ENCODE measurements at places on chromosomes 5 and 9.
A peak's percentile ranks its signal among the peaks of the same experiment; 100 is the strongest.

- DNase-seq = no peak
Measured at GRCh38 chr5:60672693-60673264, 27.2 kb downstream of the DEPDC1B start.

GRCh38 chr5:53970475-53970874, 339.9 kb downstream of the ARL15 start:
- DNase-seq = no peak

DNA sequence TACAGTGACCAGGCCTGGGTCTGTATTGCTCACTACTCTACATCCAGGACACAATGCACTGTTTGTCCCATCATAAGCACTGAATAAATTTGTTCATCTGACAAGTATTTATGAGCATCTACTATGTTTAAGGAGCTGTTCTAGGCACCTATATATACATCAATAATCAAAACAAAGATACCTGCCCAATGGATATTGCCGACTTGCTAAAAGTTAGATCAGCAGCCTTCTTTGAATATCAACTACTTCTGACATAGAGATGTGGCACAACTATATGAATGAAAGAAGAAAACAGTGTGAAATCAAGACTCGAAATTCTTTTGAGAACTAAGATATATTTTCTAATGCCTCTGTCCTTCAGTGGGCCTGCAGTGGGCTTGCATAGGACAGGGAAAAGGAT, 215.7 kb downstream of the ARL15 start:
- DNase-seq = no peak

DNA sequence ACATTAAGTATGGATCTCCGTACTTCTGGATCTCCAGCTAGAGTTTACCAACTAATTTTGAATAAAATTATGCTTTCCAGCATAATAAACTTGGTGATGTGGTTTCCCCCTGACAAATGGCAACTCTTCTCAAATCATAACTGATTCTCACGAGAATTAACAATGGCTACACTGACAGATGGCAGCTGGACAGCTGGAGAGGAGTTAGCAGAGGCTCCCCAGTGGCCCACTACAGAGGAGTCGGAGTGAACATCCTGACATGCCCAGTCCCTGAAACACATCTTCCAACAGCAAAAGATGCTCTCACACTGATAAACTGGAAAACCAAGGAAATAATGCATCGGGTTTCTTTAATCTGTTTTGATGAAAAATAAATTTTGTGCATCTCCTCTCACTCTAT, 239.6 kb downstream of the MAN2A1 start:
- DNase-seq = no peak

- DNase-seq = peak; percentile 34
Measured at GRCh38 chr9:19127871-19128500, 694 bp upstream of the PLIN2 start.

DNA sequence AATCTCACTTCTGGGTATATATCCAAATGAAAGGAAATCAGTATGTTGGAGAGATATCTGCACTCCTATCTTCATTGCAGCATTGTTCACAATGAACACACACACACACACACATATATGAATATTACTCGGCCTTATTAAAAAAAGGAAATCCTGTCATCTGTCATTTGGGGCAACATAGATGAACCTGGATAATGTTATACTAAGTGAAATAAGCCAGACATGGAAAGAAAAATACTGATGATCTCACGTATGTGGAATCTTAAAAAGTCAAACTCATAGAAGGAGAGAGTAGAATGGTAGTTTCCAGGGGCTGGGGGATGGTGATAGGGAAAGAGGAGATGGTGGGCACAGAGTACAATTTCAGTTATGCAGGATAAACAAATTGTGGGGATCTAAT, 100.3 kb downstream of the EMB start:
- no peak for DNase-seq

DNA sequence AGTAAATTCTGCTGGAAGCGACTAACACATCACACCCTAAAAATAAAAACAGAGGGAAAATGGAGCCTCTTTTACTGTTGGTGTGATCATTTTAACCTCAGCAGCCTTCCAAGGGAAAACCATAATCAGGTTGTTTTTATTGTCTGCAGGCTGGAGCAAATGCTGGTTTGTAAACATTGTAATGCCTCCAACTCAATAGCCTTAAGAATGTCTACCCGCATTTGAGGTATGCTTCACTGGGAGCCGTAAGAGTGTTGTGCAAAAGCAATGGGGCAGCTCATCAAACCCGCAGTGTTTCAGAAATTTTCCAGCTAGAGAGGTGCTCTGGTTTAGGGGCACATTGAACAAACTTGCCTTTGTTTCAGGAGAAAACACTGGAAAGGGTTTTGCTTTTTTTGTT, 17.0 kb downstream of the NIM1K start:
- no peak for DNase-seq

GRCh38 chr9:101176384-101176783, 147.9 kb downstream of the PLPPR1 start:
- no peak for DNase-seq

DNA sequence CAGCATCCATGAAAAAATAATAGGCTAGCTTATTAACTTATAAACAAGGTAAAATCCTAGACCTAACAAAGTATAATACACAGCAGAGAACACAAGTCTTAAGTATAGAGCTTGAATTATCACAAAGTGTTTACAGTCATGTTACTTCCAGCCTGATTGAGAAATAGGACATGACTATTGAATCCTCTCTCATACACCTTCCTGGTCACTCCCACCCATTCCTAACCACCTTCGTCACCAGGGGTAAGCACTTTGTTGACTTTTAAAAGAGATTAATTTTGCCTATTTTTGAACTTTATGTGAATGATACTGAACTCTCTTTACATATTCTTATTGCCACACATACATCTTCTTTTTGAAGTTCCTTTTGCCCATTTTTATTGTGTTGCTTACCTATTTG, 325.8 kb downstream of the PJA2 start:
- DNase-seq = no peak

GRCh38 chr5:137073189-137073588, 425.9 kb downstream of the SPOCK1 start:
- no peak for DNase-seq

GRCh38 chr5:14109041-14109747, 33.9 kb upstream of the TRIO start:
- DNase-seq = no peak

DNA sequence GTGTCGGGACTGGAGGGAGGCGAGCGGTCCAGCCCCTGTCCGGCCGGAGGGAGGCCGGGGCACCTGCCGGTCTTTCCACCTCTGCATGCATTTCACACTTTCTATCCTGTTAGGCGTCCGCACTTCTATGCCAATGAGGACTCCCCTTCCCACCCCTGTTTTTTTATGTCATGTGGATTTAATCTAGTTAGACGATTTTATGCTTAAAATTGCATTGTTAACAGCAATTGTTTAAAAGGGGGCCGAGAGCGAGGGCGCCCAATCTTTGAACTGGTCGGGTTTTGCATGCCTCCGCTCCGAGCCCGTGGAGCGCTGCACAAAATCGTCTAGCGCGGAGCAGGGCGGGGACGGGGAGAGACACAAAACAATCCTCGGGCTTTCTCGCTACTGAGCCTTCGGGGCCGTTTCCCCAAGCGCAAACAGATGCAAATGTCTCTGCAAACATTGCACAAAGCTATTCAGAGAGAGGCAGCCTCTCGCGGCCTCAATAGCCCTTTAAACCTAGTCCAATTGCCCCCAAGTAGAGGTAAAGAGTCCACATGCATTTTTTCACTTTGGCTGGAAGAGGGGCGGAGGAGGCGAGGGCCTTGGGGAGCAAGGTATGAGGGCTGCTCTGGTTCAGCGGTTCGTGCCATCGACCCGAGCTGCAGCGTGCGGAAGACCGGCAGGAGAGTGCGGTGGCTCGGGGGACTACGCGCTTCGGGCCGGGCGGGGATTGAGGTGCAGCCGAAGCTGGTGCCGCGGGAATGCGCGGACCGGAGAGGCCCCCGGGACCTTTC, 37.5 kb upstream of the TIFAB start:
- no peak for DNase-seq

- DNase-seq = no peak
Measured at GRCh38 chr5:149799965-149800516, 69.9 kb downstream of the PPARGC1B start.

DNA sequence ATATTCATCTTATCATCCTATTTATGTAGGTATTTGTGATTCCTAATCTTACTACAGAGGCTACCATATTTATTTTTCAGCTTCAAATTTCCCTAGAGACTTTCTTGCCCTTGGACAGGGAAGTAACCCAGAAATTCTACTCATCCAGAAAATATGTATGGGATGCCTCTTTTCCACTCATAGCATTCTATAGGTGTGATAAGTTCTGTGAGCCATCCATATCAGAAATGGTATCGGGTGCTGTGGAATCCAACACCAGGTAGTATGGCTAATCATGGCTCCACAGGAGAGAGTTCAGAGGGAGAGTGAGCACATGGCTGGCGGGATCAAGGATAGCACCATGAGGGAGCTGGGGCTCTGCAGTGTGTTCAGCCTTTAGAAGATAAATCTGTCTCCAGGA, 349.3 kb upstream of the ACTBL2 start:
- DNase-seq = no peak

DNA sequence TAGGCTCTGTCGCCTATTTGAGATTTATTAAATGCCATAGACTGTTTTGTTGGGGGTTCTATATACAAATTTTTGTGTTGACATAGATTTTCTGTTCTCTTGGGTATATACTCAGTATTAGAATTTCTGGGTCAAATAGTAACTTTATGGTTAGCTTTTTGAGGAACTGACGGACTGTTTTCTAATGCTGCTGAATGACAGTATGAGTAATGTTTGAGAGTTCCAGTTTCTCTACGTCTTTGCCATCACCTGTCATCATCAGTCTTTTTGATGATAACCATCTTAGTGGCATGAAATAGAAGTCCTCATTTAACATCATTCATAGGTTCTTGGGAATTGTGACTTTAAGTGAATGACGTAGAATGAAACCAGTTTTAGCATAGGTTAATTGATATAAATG, 60.1 kb downstream of the CCDC171 start:
- DNase-seq = no peak

DNA sequence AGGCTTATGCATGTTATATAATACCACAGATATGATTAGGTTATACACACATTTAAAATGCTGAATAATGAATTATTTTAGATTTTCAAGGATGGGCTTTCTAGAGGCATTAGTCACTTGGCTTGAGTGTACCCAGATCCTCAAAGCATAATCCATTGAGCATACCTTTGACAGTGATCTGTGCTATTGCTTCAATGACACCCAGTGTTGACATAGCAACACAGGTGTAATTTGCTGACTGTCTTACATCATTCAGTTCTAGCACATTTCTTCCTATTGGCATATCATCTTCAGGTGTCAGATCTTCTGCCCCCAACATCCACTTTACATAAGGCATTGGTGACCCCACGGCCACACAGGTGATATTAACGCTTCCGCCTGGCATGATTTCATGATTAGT, 721.5 kb upstream of the DMAC1 start:
- DNase-seq = no peak

GRCh38 chr5:103178167-103178566, 58.1 kb downstream of the PPIP5K2 start:
- no peak for DNase-seq

DNA sequence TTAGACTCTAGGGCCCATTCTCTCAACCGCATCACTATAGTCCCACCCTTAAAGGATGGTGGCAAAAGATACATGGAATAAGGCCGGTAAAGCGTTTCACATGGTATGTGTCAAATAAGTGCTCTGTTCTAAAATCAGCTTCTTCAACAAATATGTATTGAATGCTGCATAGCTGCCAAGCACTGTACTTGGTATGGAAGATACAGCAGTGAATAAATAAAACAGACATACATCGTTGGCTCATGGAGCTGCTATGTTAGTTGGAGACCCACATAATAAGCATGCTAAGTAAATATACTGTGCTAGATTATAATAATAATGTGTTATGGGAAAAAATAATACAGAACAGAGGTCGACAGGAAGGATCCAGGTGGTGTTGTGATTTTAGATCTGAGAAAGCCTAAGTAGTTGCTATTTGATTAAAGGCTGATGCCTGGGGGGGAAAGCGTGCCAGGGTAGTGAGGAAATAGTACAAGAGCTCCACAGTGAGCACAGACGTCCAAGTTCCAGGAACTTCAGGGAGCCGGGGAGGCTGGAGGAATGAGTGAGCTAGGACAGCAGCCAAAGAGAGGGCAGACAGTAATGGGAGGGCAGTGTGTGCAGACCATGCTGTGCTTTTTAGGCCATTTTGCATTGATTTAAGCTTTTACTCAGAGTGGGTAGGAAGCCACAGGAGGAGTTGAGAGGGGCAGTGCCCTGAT, 93.7 kb downstream of the JAKMIP2 start:
- DNase-seq = no peak

GRCh38 chr5:145887976-145888574, 15.3 kb upstream of the GRXCR2 start:
- DNase-seq = no peak

GRCh38 chr5:149937610-149938009, 7.0 kb downstream of the PDE6A start:
- DNase-seq = no peak

- no peak for DNase-seq
Measured at GRCh38 chr9:10144355-10144754, 468.4 kb downstream of the PTPRD start.

- DNase-seq = no peak
Measured at GRCh38 chr5:82150559-82150958, 127.6 kb downstream of the RPS23 start.

GRCh38 chr9:4137234-4137633, 162.6 kb downstream of the GLIS3 start:
- no peak for DNase-seq

DNA sequence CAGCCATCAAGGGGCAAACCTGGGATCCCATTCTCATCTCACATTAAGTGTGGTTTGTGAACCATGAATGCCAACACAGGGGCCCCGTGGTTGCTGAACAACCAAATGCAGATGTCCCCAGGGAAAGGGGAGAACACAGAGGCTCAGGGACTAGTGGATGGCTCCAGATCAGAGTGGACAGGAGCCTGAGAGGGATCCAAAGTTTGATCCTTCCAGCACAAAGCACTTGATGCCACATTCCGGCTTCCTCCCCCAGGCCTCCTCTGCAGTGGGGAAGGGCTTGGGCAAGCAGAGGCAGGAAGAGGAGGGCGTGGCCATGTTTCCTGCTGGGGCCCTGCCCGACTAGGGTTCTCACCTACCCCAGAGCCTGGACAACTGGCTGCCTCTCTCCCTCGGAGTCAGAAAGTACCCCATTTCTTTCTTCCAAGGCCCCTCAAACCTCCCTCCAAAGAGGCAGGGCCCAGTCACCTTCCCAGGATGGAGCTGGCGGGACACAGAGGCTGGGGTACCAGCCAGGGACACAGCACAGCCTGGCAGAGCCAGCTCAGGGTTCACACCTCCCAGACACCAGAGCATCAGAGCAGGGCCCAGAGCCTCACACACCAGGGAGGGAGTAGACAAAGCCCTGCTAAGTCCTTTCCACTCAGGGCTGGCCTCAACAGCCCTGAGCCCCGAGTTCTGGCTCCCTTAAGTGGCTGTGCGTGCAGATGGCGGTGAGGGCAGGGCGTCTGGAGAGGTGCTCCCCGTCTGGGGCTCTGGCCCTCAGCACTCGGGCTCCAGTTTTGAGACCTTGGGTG, 4.3 kb upstream of the RNF44 start:
- DNase-seq = no peak
